ENCODE measurements at places on chromosomes 16 and 17. TPM values are rescaled to one million over a fixed set of nuclear protein-coding genes. Genes with fewer than 3 reads are reported as not detected.

The PLA2G10 gene
- total RNA-seq, result not detected

The ZNF287 gene
- total RNA-seq, result 11.7 TPM

The TVP23A gene
- not detected for total RNA-seq

The TMED6 gene
- not detected for total RNA-seq

The RAMP2 gene
- 3.7 TPM for total RNA-seq

The SOST gene
- not detected for total RNA-seq

DNA sequence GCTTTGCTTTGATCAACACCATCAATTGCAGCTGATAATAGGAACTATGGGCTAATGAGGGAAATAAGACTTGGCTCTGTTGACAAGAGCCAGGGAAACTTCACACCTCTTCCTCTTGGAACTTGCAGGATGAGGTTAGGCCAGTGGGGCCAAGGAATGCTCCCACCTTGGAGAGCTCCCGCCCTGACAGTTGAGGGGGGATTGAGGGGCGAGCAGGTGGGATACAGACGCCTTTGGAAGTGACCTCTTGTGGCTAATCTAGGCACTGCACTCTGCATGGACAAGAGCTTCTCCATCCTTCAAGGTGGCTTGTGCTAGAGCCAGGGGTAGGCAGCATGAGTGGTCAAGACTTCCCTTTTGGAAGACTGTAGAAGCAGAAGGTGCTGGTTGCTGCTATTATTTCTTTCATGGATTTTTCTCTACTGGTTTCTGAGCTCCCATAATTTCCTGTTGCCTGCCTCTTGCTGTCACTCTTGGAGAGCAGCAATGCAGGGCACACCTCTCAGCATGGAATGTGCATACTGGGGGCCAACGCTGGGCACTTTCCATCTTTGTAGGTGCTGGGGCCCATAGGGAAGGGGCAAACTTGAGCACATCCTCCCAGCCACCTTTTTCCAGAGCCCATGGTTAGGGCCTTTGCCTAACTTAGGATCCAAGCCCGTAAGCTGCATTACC, 2.3 kb upstream of the PHF12 start:
- DNase-seq, result peak; percentile 53
- no peak overlapping the region for H3K27ac ChIP-seq

GRCh38 chr17:43935926-43936261, 6.4 kb downstream of the PPY start:
- no peaks in the 10 kb centered on the region for H3K27me3 ChIP-seq
- H3K4me1 ChIP-seq, result peaks cover 18% of the 10 kb centered on the region
- H3K4me3 ChIP-seq, result no peak overlapping the region
- H3K36me3 ChIP-seq, result no peaks in the 10 kb centered on the region
- no peak for DNase-seq

GRCh38 chr17:28549236-28550132, 2.9 kb downstream of the UNC119 start:
- no peak overlapping the region for H3K27ac ChIP-seq
- DNase-seq, result no peak
- no peaks in the 10 kb centered on the region for H3K4me1 ChIP-seq
- no peak overlapping the region for H3K4me3 ChIP-seq
- no peaks in the 10 kb centered on the region for H3K27me3 ChIP-seq

GRCh38 chr16:26413780-26414179, 652.9 kb upstream of the C16orf82 start:
- H3K4me1 ChIP-seq, result no peaks in the 10 kb centered on the region
- no peak for DNase-seq
- H3K27me3 ChIP-seq, result no peaks in the 10 kb centered on the region

GRCh38 chr17:4539025-4539424, 16.2 kb downstream of the MYBBP1A start:
- H3K4me1 ChIP-seq, result no peaks in the 10 kb centered on the region
- DNase-seq, result no peak
- H3K4me3 ChIP-seq, result no peak overlapping the region
- H3K36me3 ChIP-seq, result no peaks in the 10 kb centered on the region

DNA sequence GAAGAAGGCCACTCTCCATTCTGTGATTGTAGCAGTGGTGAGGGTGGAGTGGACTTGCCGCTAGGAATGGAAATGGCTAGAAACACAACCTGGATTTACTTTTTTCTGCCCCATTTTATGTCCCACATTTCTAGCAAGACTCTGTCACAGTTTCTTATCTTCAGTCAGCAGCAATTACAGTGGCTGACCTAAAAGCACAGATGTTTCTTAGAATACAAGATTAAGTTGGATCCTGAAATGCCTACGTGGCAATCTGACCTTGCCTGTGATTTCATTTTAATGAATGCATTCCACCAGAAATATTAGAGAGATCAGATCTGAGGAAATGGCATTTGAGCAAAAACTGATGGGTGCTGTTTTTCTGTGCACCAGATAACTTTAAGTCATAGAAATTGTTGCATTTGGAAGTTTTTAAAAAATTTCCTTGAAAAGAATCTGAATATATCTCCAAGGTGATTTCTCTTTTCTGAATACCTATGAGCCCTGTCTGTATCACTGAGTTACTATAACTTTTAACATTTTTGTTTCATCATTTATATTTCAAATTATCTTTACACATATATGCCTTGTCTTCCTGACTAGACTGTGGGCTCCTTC, 5.4 kb downstream of the HEATR3 start:
- H3K4me3 ChIP-seq, result no peak overlapping the region
- peaks cover 23% of the 10 kb centered on the region for H3K4me1 ChIP-seq
- H3K27ac ChIP-seq, result no peak overlapping the region

DNA sequence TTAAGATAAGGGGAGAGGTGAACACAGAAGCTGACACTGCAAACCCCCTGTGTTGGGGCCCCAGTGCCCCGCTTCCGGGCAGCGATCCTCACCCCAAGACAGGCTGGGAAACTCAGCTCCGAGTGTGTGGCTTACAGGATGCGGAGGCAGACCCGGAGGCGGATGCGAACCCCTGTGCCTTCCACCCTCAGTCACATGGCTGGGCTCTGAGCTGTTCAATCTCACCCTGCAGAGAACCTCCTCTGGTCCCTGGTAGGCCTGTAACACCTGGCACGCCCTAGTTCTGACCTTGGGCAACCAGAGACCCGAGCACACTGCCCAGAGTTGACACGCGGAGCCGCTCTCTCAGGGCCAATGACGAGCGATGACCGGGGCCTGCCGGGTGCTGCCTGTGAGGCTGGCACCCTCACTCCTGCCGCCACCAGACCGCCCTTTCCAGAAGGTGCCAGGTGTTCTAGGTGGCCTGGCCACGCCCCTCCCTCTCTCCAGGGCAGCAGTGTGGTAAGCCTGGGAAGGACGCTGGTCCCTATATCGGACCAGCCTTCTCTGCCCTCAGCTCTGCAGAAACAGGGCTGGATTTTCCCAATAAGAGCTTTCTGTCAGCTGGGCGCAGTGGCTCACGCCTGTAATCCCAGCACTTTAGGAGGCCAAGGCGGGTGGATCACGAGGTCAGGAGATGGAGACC, 23.3 kb downstream of the MEAK7 start:
- H3K4me1 ChIP-seq, result peaks cover 10% of the 10 kb centered on the region
- H3K36me3 ChIP-seq, result peaks cover 5% of the 10 kb centered on the region
- no peak overlapping the region for H3K4me3 ChIP-seq
- DNase-seq, result no peak
- no peak overlapping the region for H3K27ac ChIP-seq

- peaks cover 29% of the 10 kb centered on the region for H3K4me1 ChIP-seq
- no peak for DNase-seq
- no peak overlapping the region for H3K4me3 ChIP-seq
- no peaks in the 10 kb centered on the region for H3K27me3 ChIP-seq
- no peaks in the 10 kb centered on the region for H3K36me3 ChIP-seq
Observed at GRCh38 chr17:78038748-78039288, 80.3 kb downstream of the TNRC6C start.

DNA sequence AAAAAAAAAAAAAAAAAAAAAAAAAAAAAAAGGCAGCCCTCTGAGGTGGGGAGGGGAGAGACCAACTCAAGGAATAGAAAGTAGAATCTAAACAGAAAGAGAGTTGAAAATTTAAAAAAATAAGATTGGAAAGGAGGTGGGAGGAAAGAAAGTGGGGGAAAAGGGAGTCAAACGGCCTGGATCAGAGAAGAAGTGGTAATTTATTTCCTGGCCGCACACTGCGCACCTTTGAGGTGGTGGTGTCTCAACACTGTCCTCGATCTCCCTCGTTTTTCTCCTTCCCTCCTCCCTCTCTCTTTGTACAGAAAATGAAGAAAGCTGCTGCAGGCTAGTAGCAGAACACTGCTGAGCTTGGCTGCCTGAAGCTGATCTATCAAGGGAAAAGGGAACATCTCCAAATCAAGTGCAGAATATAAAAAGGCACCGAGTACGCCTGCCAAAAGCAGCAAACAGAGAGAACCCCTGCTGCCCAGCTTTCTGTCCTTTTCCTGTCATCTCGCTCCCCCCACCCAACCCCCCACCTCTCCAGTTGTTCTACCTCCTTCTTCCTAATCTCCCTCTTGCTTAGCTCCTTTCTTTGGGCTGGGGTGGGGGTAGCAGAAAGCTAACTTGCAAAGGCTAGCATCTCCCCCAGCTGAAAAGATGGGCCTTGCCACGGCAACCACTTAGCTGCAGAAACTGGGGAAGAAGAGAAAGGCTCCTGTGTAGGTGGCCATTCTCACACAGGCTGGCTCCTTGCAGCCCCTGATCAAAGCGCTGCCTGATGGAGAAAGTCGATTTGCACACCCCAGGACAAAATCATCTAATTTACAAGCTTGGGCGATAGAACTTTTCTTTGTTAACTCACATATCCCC, 22.5 kb downstream of the AXIN2 start:
- no peaks in the 10 kb centered on the region for H3K36me3 ChIP-seq
- no peak overlapping the region for H3K27ac ChIP-seq
- H3K4me3 ChIP-seq, result no peak overlapping the region
- no peak for DNase-seq

DNA sequence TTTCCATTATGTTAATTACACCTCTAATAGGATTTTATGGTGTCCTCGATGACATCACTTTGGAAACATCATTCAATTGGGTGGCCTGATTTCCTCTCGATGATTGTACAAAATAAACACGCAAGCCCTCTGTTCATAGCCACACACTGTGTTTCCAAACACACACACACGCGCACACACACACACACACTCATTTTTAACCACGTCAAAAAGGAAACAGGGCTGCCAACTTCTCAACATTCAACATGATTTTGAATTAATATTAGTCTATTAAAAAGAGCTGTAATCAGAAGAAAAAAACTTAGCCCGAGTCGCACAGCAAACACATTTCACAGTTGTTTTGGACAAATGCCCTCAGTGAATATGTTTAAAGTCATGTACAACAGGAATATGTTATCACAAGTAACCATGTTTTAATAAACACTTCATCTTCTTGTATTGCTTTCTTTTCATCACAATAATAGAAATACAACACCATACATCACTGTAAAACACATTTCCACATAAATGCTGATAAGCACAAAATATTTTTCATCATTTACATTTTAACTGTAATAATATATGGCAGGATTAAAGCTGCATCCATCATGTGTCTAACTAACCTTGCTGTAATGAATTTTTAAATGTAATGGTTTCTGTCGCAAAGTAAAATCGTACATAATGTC, 219.1 kb upstream of the IRX3 start:
- H3K4me1 ChIP-seq, result peaks cover 13% of the 10 kb centered on the region
- H3K27me3 ChIP-seq, result no peaks in the 10 kb centered on the region
- DNase-seq, result no peak
- H3K36me3 ChIP-seq, result no peaks in the 10 kb centered on the region

GRCh38 chr17:77306048-77306789, 165.4 kb downstream of the SEC14L1 start:
- H3K4me1 ChIP-seq, result peaks cover 47% of the 10 kb centered on the region
- no peak overlapping the region for H3K27ac ChIP-seq
- DNase-seq, result no peak
- H3K27me3 ChIP-seq, result no peaks in the 10 kb centered on the region

DNA sequence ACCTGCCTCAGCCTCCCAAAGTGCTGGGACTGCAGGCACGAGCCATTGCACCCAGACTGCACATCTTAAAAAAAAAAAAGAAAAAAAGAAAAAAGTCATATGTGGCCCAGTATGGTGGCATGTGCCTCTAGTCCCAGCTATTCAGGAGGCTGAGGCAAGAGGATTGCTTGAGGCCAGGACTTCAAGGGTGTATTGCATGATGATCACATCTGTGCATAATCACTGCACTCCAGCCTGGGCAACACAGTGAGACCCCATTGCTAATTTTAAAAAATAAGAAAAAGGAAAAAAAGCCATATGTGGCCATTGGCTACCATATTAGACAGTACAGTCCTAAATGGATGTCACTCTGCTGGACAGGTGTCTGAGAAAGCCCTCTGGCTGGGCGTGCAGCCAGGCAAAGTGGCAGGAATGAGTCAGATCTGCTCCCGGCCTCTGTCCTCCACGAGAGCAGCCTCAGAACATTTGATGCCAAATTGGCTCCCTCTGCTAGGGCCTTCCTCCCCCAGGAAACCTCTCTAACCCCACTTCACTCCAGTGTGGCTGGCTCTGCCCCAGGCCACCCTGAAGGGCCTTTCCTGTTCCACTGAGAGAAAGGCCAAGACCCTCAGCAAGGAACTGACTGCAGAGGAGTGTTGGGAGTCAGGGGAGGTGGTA, 14.7 kb downstream of the CA7 start:
- peak; percentile 81 for DNase-seq
- no peaks in the 10 kb centered on the region for H3K36me3 ChIP-seq
- no peak overlapping the region for H3K4me3 ChIP-seq
- no peaks in the 10 kb centered on the region for H3K27me3 ChIP-seq
- H3K4me1 ChIP-seq, result no peaks in the 10 kb centered on the region
- H3K27ac ChIP-seq, result no peak overlapping the region

All from GM23248 (cell line).